Fibroblast of lung (primary cell): ENCODE measurements at places on chromosomes 12 and 14. TPM values are rescaled to one million over a fixed set of nuclear protein-coding genes. Genes with fewer than 3 reads are reported as not detected.
A peak's percentile ranks its signal among the peaks of the same experiment; 100 is the strongest.

GRCh38 chr12:119222222-119222951, 43.7 kb downstream of the HSPB8 start:
- no peak for DNase-seq

- DNase-seq, result peak; percentile 75
Observed at GRCh38 chr12:132506328-132507160, 16.6 kb downstream of the FBRSL1 start.

Gene KRT81
- total RNA-seq, result not detected in 2 replicates

GRCh38 chr14:31536201-31536960, 24.8 kb upstream of the NUBPL start:
- no peak for DNase-seq

GRCh38 chr12:111687255-111687654, 1.4 kb downstream of the ACAD10 start:
- DNase-seq, result no peak

Gene TMTC3
- total RNA-seq, result 29.3 and 32.5 TPM in 2 replicates

GRCh38 chr14:92940543-92940942, 17.6 kb downstream of the CHGA start:
- DNase-seq, result no peak

GRCh38 chr14:51002406-51002999, 58.2 kb upstream of the PYGL start:
- no peak for DNase-seq

DNA sequence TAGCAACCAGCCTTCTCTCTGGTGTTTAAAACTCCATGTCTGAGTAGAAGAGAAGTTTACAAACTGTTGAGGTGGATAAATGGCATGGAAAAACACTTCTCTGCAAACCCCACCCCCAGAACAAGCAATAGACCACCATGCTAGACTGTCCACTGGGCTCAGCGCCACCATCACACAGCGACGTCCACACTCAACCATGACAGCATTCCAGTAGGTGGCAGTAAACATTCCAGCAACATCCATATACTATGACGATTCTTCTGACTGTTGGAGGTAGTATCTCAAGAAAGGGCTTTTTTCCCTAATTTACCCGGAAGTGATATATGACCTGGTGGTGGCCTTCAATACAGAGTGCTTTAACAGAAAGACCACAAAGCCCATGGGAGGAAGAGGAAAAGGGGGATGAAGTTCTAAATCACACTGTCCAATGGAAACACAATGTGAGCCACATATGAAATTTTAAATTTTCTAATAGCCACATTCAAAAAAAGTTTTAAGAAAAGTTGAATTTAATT, 152.2 kb downstream of the SLC15A4 start:
- DNase-seq, result no peak

Gene BICDL1
- total RNA-seq, result under 0.01 TPM in 1 of 2 replicates, not detected in the other

GRCh38 chr12:57609101-57609780, 2.0 kb upstream of the ARHGEF25 start:
- no peak for DNase-seq

GRCh38 chr12:92696216-92696615, 6.6 kb upstream of the PLEKHG7 start:
- DNase-seq, result peak; percentile 84

- DNase-seq, result no peak
Observed at GRCh38 chr14:91392623-91393303, 24.9 kb downstream of the CCDC88C start.
